Right renal pelvis (tissue), 4 donors: ENCODE measurements at places on chromosomes 12 and 14.

DNA sequence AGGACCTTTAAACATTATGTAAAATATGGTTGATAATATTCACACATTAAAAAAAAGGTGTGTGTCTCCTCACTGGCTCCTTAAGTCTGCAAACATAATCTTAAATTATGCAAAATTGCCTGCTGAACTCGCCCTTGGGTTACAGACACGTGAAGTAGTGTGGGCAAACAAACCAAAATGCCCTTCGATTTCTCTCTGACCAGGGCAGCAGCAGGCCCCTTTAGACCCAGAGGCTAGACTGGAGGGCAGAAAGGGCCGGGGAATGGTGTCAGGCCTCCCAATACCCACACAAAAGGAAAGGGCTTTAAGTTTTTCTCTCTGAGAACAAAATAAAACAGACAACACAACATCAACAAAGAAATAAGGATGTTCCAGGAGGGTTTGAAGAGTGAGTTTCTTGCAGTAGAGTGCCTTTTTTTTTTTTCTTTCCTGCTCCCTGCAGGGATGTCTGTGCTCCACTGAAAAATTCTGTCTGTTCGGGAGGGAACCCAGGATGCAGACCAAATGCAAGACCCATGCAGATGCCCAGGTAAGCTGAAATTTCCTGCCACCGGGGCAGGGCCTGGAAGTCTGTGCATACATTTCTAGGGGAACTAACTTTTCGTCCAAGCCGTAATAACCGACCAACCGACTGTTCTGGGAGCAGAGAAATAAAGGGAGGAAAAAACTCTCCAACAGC is 1.7 kb downstream of the TBX3 start:
- no peak for DNase-seq

- no peak for DNase-seq
Observed at GRCh38 chr12:58364389-58365086, 423.2 kb downstream of the ATP23 start.

GRCh38 chr14:70935135-70935534 is 27.9 kb downstream of the PCNX1 start:
- no peak for DNase-seq

GRCh38 chr12:19248929-19249602 is 119.5 kb downstream of the PLEKHA5 start:
- no peak for DNase-seq

- no peak for DNase-seq
Observed at GRCh38 chr14:69226736-69227135, 33.2 kb upstream of the GALNT16 start.

DNA sequence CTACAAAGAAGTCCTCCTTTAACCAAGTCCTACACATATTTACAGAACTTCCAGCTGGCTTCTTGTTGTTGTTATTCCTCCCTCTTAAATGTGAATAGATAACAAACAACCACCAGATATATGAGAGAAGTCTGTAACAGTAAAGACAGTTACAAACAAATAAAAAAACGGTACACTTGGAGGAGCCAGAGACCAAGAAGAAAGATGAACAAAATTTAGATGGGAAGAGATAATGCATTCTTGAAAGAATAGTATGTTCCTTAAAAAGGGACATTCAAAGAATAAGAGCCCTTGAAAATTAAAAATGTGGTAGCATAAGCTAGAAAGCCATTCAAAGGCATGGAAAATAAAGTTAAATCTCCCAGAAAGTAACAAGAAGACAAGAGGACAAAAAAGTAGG is 25.9 kb downstream of the SLCO1A2 start:
- DNase-seq = no peak

DNA sequence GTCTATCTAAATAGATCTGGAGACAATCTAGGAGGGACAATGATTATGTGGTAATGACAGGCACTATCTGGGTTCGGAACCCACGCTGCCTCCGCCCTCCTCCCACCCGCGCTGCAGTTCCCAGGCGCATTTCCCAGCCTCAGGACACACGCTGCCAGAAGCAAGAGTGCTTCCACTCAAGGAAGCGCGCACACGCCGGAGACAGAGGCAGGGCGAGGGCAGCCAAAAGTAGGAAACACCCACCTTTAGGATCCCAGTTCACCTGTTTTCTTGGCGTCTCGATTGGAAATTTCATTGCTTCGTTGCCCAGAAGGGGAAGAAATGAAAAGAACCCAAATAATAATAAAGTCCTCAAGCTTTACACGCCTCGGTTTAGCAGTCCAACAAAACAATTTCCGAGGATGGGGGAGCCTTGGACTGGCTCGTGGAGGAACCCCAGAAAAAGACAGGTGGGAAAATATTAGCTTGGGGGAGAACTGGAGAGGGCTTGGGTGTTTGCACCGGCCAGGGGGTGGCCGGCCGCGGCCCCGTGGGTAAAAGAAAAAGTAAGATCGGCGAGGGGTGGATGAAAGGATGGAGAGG is 474 bp downstream of the KCNK10 start:
- DNase-seq = no peak

- DNase-seq = no peak
Observed at GRCh38 chr12:123726244-123726643, 14.1 kb downstream of the ATP6V0A2 start.
